GM23248 (cell line): ENCODE measurements at places on chromosomes 12 and 14. TPM values are rescaled to one million over a fixed set of nuclear protein-coding genes. Genes with fewer than 3 reads are reported as not detected.
A peak's percentile ranks its signal among the peaks of the same experiment; 100 is the strongest.

- DNase-seq = peak; percentile 20
These were observed 32.4 kb downstream of the YY1 start for GRCh38 chr14:100271247-100271939.

DNA sequence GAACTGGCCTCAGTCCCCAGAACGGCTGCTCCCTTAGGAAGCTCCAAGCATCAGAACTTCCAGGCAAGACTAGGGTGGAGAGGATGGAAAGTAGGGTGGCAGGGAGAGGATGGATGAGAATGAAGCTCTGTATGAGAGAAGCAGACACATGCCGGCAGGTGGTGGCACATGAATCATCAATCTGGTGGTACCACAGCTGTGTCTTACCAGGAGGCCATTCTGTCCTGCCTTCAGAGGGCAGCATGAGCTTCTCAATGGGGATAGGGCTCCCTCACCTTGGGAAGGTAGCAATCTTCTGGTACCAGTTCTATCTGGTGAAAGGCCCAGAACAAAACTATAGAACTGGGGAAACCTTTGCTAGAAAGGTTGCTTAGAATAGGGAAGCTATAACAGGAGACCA, 55.4 kb upstream of the PYGL start:
- no peak for DNase-seq

GRCh38 chr12:92593734-92594402, 108.9 kb upstream of the PLEKHG7 start:
- DNase-seq = peak; percentile 96

Gene TCP11L2
- total RNA-seq = 26.2 and 32.2 TPM in 2 replicates

Gene KRT85
- total RNA-seq = not detected in 2 replicates

DNA sequence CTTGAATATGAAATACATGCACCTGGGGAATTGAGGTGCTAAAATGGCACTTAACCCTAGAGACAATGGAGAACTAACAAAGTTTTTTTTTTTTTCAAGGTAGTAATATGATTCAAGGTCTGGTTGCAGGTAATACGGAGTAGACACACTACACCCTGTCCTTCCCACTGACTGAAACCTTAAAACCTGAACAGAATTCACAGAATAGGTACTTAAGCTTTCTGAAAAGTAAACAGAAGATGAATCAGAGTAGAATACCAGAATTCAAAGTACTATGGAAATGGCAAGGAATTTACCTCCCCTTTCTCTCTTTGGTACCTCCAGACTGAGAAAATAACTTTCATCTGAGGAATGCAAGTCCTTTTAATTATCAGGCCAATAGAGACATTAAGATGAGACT, 87.2 kb downstream of the PAPLN start:
- no peak for DNase-seq

GRCh38 chr14:103445806-103446205, 60.6 kb downstream of the MARK3 start:
- DNase-seq = no peak

Gene MGST1
- 122 and 141 TPM in 2 replicates for total RNA-seq

Gene LMNTD1
- 0.13 and 0.43 TPM in 2 replicates for total RNA-seq

- DNase-seq = peak; percentile 4
These were observed 122.5 kb downstream of the WIF1 start for GRCh38 chr12:64998371-64999147.

DNA sequence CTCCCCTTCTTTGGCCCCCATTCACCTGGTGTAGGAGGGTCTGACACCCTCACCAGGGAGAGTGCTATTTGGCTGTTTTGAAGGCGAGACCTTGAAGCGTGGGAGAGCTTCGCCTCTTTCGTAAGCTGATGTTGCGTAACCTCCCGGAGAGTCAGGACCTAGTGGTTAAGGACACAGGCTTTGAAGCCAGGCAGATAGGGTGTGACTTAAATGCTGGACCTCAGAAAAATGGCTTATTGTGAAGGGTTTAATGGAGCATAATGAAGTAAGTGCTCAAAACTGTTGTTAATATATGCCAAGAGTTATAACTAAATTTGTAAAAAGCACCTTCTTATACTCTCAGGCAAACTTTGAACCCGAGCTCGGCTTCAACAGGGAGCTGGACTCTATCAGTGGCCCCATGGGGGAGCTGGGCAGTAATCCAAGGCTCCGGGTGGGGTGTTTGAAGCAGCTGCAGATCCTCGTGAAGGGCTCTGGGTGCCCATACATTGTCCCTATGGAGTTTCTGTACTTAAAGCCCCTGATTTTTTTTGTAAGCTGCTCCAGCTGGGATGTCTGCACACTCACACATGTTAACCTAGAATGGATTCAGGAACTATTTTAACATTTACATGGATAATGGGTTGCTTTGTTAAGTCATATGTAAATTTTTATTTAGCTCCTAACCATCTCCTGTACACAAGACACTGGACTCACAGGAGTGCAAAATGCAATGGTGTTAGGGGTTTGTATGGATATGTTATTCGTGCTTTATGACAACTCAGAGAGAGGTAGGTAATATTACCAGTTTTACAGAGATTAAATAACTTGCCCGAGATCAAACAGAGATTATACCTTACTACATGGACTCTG, 26.0 kb downstream of the PPFIBP1 start:
- DNase-seq = peak; percentile 98

- no peak for DNase-seq
These were observed 17.2 kb downstream of the ZFP36L1 start for GRCh38 chr14:68775614-68776126.

DNA sequence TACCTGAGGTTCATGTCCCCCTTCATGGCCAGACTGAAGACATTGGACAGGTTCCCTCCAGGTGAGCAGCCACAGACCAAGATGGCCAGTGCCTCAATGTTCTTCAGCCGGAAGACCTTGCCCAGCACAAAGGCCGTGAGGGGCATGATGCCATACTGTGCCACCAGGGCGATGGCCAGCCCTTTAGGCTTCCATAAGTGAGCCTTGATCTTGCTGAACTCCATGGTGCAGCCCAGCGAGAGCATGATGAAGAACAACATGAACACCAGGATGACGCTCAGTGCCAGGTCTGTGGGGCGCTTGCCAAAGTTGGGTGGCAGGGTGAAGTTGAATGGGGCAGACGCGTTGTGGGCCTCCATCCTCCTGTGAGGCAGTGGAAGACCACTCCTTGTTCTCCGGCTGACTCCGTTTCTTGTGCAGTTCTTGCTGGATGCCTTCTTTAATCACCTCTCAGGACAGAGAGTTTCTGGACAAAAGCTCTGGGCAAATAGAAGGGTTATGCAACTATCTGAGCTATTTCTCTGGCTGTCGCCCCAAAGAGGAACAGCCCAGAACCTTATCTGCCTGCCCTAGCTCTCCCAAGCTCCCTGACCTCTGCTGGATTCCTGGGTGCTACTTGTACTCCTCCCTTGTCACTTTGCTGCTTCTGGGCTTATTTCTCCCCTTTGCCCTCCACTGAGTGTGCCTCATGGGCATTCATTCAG, at the start of gene SLC10A1:
SLC10A1 (minus strand) TSS at position 445 of the 704 bp plus-strand sequence; CDS start at position 359, 86 bp downstream.
- DNase-seq = no peak

Gene MYF5
- not detected in 2 replicates for total RNA-seq

DNA sequence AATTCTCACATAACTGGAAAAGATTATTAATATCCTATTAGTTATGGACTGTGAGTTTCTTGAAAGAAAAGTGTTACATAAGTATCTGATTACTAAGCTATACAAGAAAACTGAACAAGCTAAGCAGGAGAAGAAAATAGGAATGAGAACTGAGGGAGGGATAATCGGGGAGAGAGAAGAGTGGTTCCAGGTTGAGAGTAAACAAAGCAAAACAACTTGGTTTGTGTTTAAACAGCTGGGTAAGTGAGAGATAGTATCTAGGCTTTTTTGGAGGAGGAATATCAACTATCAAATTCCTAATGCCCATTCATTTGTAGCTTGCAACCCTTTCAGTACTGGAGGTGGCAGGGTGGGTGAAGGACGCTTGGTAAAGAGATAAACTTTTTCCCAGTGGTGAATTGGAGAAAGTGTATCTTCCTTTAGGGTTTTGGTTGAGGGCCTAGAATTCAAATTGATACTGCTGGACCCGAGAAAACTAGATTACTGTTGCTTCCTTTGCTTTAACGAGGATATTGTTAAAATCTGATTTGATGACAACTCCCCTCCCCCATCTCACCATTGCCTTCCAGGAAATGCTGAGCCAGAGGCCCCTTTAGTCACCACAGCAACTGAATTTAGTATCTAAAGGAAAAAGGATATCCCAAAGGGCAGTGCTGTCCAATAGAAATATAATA, 2.0 kb upstream of the SLC2A3 start:
- DNase-seq = peak; percentile 58

Gene LGR5
- total RNA-seq = not detected in 2 replicates

DNA sequence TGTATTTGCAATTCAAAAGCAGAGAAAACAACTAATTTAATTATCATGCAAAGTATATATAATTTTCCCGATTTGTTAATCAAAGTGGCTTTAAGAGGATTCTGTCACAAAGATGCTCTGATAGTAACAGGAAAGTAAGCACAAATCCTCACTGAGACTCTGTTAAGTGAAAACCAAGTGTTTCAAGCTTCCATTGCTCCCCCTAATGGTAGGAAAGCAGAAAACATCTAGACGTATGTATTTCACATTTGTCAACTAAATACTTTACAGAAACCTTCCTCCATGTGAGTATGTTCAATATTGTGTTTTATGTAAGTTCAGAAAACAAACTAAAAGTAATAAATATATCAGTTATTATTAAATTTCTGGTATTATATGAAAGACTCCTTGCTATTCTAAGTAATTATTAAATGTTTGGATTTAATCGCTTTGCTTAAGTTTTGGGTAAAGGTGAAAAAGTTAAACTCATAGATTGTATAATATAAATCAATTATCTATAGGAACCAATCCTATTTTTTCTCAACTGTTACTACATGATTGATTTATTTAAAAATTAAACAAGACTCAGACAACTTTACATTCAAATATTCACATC, 1.5 kb upstream of the NTS start:
- peak; percentile 73 for DNase-seq

- DNase-seq = peak; percentile 14
These were observed 61.1 kb upstream of the C12orf71 start for GRCh38 chr12:27143256-27144069.

GRCh38 chr14:76267322-76268046, 108.5 kb upstream of the ESRRB start:
- DNase-seq = peak; percentile 57

- no peak for DNase-seq
These were observed 36.9 kb upstream of the CCDC198 start for GRCh38 chr14:57530571-57530970.

DNA sequence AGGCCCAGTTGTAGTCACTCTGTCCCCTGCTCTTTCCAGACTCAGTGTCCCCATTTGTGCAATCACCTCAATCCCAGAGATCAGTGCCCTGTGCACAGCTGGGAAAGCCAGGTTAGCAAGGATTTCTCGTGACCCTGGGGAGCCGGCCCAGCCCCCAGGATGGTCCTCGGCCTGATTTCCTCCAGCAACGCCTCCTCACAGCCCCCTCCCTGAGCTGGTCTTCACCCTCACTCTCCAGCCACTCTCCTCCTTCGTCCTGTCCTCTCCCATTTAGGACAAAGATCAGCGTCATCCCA, 194.8 kb upstream of the C14orf180 start:
- no peak for DNase-seq

- no peak for DNase-seq
These were observed 1.7 kb upstream of the SIX6 start for GRCh38 chr14:60506985-60507829.

DNA sequence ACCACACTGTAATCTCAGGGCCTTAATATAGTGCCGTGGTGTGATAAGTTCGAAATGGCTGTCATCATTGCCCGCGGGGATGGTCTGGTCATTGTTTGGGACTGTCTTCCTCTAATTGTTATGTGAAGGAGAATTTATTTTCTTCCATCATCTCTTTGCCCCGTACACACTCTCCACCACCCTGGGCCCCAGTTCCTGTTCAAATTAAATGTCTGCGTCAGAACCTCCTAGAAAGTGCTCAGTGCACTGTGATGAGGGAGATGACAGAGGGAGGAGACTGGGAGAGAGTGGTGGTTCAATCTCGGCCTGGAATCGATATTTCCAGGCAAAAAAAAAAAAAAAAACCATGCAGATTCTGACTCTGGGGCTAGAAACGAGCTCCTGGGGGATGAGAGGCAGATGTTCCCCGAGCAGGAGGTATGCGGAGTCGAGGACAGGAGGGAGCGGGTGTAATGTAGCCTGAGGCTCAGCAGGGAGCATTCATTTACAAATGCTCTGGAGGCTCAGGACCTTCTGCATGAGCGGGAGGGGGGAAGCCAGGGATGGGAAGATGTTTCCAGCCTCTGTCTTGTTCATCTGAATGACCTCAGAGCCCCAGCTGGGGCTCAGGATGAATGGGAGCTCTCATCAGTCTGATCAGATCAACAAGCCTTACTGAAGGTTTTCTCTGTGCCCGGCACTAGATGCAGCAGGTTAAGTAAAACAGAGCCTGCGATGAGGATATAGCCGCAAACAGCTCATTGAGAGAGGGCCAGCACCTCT, 219.5 kb downstream of the TBX5 start:
- no peak for DNase-seq

DNA sequence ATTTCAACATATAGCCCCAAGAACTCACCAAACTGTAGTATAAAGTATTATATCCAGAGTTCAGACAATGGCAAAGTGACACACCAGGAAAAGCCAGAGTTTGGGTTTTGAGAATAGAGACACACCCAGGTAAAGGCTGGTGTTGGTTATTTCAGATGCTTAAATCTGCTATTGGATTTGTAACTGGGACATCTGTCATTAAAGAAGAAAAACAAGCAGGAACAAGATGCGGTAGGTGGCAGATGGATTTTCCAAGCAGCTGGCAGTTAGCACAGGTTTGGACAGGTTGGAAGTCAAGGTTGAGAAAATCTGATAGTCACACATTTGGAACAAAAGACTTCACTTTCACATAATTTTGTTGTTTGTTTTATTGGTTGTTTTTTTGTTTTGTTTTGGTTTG, 14.4 kb upstream of the CDK17 start:
- DNase-seq = no peak

DNA sequence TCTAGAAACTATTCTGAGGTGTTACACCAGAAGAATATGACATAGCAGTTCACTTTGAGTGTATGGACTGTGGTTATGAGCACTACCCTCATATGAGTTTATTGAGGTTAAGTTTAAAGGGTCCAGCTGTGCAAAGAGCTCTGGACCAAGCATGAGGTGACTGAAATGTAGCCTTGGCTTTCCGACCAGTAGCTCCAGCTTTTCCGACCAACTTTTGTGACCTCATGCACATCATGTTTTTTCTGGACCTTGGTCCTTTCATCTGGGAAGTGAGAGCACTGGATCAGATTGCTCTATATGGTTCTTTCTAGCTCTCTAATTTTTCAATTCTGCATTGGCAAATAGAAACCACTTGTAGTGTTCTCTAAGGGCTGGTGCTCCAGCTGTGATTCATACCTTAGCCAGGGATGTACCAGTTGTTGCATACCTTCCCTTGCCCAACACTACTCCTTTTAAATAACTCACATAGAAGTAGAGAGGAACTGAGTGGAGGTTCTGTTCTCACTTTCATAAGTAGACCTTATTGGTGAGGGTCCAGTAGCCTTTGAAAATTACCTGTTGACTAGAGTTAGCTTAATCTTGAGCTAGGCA, 16.6 kb downstream of the IGF1 start:
- peak; percentile 54 for DNase-seq

Gene C12orf50
- total RNA-seq = not detected in 2 replicates

DNA sequence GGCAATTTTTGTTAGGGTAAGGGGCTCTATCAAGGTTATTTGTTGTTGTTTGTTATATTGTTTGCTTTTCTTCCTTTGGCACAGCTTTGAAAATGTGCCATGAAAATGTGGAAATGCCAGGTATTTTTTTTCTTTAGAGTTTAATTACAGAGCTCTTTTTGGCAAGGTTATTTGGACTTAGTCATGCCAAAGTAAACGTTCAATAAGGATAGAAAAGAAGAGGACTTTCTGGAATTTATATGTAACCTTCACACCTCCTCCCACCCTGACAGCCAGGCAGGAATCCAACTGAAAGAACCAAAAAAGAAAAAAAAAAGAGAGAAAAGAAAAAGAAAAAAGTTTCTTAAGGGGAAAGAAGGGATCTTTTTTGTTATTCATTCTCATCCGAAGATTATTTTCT, 217.8 kb downstream of the KITLG start:
- DNase-seq = peak; percentile 47

Gene PACS2
- total RNA-seq = 36.7 and 39.7 TPM in 2 replicates
